ENCODE measurements at places on chromosomes 1 and 21.

GRCh38 chr1:223700942-223701637 lies 11.2 kb upstream of the CAPN2 start:
- DNase-seq: no peak

GRCh38 chr1:90325168-90325567 lies 330.3 kb downstream of the ZNF326 start:
- no peak for DNase-seq

DNA sequence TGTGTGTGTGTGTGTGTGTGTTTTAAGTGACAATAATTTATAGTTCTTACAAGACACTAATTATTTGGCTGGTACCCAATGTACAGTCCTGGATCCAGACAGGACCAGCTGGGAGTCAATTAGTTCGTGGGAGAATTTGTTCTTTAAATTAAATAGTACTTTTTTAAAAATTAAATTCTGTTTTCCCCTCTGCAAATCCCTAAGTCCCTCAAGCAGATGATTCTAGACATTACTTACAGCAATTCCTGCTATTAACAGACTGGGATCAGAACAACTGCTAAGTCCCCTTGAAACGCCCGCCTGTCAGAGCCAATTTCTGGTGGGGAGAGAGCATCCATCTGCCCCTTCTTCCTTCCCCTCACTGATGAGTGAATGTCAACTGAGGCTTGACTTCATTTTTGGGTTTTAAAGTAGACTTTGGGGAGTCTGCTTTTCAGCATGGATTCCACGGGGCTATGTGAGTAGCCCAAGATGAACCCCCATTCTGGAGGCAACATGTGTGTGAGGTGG lies 83.9 kb downstream of the SMYD2 start:
- DNase-seq: peak; percentile 42

GRCh38 chr1:109263234-109263596 lies 13.9 kb downstream of the CELSR2 start:
- DNase-seq: no peak

GRCh38 chr1:203085528-203086406 lies at the start of gene MYOG:
Gene MYOG, minus strand, starts transcription at chr1:203086012. Its CDS starts 51 bp downstream, at chr1:203085961.
- peak; percentile 97 for DNase-seq

- DNase-seq: peak; percentile 25
Measured at GRCh38 chr1:23593556-23594148, 34.4 kb upstream of the ID3 start.

GRCh38 chr21:32336711-32337110 lies 38.1 kb downstream of the MRAP start:
- no peak for DNase-seq

DNA sequence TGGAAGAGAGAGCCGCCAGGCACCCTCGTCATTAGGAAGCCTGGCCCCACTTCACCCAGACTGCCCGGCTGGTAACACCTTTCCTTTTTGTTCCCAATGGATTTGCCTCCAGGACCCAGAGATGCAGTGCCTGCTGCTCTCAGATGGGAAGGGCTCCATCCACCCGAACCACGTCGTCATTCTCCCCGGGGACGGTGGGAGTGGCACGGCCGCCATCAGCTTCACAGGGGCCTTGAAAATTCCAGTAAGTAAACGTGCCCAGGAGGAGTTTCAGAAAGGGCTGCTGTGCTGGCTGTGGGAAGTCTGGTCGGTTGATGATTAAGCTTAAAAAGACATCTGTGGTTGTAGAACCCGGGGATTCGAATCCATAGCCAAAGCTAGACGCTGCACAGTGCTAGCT lies 45.2 kb downstream of the SLC37A1 start:
- DNase-seq: no peak

GRCh38 chr1:44251989-44252671 lies 38.9 kb downstream of the DMAP1 start:
- peak; percentile 79 for DNase-seq

GRCh38 chr1:10170239-10170574 lies 40.2 kb upstream of the KIF1B start:
- DNase-seq: no peak

DNA sequence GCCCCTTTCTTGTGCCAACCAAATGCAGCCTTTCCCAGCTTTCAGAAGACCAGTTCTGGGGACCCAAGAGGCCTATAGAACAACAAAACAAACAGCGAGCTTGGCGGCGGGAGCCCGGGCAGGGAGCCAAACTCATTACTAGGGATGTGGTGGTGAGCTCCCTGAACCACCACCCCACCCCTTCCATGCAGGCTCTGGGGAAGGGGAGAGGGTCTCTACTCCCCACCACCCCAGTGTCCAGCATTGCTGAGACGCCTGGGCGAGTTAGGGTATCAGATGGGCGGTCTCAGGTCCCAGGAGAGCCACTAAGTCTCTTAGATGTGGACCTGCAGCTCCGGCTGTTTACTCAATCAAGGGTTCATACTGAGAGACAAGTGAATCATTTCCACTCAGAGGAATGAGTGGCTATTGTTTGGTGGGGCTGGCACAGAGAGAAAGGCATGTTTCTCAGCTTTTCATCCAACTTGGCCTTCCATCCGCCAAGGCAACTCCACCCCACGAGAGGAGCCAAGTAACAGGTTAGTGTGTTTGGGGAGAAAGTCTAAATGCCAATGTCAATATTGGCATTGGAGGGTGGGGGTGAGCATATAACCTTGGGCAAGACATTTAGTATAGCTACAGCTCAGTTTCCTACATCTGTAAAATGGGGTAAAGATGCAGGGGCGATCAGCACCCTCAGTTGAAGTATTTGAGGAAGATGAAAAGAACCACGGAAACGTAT lies 40.9 kb downstream of the PLXNA2 start:
- no peak for DNase-seq

GRCh38 chr1:35598895-35599294 lies 25.8 kb downstream of the TFAP2E start:
- DNase-seq: no peak

GRCh38 chr21:27423038-27423437 lies 456.1 kb upstream of the ADAMTS5 start:
- no peak for DNase-seq

DNA sequence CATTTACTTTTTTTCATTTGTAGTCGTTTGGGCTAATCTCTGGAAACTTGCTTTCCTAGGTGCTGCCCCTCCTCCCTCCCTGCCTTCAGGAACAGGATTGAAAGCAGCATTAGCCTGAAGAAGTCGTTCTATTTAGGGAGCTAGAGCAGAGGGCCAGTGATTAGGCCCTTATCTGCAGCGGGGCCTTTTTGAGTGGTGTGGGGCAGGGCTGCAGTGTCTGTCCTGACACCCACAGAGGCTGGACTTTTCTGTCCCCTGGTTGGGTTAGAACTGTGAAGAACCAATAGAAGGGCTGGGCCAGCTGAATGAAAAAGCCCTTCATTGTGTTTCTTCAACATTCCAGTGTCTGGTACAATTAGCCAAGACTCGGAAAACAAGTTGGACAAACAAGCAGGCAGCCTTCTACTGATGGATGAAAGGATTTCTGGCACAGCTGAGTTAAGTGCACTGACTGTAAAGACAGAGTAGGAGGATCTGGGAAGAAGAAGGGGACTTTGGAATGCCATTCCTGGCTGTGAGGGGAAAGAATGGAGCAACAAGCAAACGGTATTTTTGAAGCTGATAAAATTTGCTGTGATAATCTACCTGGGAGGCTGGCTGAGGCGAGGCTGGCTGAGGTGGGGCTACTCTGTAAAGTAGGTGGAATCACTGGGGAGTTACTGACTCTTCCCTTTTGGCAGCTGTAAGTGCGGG lies 9.7 kb downstream of the MACF1 start:
- no peak for DNase-seq

DNA sequence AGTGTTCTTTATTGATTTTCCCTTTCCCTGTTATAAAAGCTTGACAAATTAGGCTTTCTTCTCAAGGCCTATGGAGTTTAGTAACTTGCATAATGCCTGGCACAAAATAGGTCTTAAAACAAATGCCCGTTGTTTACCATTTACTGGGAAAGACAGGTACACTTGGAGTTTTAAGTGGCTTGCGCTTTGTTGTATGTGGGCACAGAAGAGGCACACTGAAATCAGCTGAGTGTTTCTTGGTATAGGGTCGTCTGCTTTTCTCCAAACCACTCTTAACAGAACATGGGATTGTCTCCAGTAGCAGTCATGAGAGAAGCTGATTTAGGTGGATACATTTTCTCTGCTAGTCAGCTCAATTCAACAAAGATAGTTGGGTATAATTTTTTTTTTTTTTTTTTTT lies 132.5 kb downstream of the SYT14 start:
- no peak for DNase-seq

GRCh38 chr1:228402641-228403025 lies 4.0 kb downstream of the TRIM11 start:
- no peak for DNase-seq

- DNase-seq: no peak
Measured at GRCh38 chr1:246569248-246570238, 3.3 kb downstream of the CNST start.

GRCh38 chr1:201468501-201468843 lies 516 bp downstream of the PHLDA3 start:
- no peak for DNase-seq

- DNase-seq: peak; percentile 84
Measured at GRCh38 chr1:33161061-33161681, 20.7 kb downstream of the TRIM62 start.

DNA sequence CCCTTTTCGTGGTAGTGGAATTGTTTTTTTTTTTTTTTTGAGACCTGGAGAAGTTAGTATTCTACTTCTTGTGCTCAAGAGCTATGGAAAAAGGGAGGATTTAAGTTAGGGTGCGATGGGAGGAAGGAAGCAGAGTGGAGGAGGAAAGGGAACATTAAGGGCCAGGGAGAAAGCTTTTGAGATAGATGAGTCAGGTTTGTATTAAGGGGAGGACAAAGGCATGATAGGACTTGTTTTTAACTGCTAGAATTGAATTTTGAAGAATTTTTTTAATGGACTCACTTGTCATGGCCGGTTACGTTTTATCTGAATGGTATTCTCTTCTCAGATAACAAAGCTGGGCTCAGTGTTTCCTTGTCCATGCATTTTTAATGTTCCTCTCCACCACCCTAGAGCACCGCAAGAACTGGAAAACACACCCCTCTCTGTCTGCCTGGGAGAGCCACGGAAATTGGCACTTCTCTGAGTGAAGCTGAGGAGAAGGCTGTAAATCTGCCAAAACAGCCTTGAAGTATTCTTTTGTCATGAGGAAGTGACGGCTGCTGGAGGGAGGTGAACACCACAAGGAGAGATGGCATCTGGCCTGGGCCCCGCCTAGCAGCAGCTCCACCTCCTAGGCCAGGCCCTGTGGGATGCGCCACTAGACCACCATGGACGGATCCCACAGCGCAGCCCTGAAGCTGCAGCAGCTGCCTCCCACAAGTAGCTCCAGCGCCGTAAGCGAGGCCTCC lies 3.5 kb downstream of the NIPAL3 start:
- no peak for DNase-seq

GRCh38 chr1:33397125-33397506 lies 33.8 kb downstream of the PHC2 start:
- DNase-seq: no peak

GRCh38 chr1:178011864-178012503 lies 42.1 kb upstream of the SEC16B start:
- DNase-seq: no peak

GRCh38 chr1:108056436-108056990 lies 91.5 kb upstream of the VAV3 start:
- no peak for DNase-seq

DNA sequence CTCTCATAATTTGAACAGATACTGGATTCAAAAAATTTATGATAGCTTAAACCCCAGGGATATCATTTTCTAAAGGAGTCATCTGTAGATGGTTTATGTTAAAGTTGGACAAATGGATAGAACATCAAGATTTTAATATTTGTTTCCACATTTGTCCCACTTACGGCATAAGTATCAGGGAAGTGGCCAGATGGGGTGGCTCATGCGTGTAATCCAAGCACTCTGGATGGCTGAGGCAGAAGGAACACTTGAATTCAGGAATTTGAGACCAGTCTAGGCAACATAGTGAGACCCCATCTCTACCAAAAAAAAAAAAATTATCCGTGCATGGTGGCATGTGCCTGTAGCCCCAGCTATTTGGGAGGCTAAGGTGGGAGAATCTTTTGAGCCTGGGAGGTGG lies 229.1 kb downstream of the GPR52 start:
- DNase-seq: peak; percentile 13
